ENCODE measurements at places on chromosomes 5 and 9.
A peak's percentile ranks its signal among the peaks of the same experiment; 100 is the strongest.

DNA sequence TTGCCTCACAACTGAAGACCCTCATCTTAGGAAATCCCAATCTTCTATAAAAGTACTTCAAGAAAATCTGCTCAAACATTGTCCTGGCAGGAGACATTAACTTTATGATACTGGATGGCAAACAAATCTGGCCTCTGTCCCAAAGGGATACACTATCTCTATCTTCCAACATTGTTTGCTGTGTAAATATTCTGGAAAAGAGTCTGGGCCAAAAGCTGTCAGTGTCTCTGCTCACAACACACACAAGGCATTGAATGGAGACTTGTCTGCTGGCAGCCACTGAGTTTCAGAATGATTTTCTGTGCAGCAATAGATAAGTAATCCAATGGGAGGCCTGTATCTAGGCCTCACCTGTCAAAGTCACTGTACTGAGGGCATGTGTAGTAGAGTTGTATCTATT is 471.1 kb downstream of the DMAC1 start:
- no peak for DNase-seq

DNA sequence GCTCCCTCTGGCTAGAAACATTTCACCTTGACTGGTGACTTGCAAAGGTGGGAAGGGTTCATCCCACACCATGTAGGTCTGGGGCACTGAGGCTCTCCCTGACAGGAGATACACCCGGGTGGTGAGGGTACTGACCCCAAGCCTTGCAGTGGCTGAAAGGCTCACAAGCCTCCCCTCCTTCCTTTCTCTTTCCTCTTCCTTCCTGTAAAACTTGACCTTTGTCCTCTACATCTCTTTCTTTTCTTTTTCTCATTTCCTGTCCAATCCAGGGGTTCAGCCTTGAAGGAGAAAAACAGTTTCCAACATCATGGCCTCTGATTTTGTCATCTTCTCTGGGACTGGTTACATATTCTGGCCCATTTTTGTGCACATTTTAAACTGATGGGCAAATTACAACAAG is 16.6 kb downstream of the FBP2 start:
- no peak for DNase-seq

- DNase-seq, result no peak
These were observed 122.1 kb downstream of the EBF1 start for GRCh38 chr5:158977642-158978041.

- no peak for DNase-seq
These were observed 1926.3 kb upstream of the WWC1 start for GRCh38 chr5:166365164-166365563.

DNA sequence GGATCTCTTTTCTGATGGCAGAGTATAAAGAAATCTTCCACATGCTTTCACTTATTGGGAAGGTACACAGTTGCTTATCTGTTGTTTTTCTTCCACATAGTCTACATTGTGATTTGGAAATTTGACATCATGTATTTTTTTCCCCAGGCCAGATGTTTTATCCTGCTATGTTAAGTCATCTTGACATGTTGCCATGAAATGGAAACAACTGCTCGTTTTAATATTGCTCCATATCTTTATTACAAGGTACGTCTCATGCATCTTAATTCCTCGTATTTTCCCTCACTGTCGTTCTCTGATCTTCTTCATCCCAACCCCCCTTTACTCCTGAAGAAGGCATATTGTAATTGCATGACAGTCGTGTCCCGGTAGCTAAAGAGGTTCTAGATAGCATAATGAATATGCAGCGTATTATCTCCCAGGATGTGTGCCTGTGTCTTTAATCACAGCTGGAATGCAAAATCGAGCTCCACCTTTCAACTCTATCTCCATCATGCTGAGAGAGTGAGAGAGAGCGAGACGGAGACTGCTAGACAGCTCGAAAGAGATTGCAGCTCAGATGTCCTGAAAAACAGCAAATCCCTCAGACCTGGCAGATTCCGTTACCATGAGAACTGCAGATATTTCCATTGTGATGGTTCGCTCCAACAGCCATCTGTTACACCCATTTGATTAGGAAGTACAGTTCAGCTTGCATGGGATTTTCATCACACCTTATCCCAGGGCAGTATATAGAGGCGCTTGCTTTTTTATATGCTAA is 281.7 kb downstream of the TMEM38B start:
- no peak for DNase-seq

DNA sequence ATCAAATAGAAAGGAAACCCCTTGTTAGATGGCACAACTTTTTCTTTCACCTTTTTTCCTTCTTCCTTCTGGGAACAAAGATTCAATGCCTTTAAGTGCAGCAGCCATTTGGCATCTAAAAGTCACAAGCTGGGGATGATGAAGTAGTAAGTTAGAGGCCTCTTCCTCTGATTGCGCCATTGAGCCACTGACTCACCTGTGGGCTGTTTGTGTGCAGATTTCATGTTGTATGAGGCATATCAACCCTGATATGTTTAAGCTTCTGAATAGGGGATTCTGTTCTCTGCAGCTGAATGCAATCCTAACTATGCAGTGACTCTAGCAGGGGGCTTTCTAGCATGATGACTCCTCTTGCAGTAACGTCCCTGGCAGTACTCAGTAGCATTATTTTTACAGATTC is 599.9 kb downstream of the CSNK1G3 start:
- DNase-seq, result no peak

GRCh38 chr5:156094001-156094400 is 233.0 kb upstream of the SGCD start:
- no peak for DNase-seq

DNA sequence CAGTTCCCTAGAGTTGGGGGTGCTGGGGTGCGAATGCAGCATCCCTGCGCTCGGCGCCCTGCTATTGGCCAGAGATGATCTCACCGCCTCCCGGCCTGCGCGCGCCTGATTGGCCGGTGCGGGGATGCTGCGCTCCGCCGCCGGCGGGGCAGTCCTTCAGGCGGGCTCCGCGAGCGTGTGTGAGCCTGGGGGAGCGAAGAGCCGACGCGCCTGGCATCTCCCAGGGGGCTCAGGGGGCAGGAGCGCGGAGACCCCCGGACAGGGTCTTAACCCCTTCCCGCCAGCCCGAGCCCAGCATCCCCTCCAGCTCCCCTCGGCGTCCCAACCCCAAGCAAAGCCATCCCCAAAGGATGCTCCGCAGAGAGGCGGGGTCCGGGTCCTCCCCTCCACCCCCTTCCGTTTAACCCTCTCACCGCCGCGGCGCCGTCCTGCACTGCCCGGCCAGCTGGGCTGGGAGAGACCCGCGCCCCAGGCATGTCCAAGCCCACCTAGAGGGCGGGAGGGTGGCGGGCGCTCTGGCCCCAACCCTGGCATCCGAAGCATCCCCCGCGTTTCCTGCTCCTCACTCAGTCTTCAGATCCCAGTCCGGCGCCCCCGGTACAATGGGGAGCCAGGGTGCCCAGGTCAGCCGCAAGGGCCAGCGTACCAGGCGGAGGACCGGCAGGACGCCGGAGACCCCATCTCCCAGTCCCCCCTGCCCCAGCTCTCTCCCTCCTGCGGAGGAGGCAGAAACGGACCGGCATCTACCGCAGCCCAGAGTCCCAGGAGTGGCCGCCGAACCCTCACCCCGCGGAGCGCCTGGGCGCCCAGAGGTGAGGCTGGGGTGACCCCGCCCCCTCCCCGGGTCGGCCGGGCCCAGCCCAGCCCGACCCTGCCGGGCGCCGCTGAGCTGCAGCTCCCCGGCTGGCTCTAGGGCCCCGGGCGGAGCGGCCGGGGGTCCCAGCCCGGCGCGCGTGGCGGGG is 19.3 kb upstream of the TOR2A start:
- DNase-seq, result no peak

GRCh38 chr9:133468777-133469421 is 9.1 kb downstream of the CACFD1 start:
- DNase-seq, result no peak

GRCh38 chr9:113391917-113392316 is 9.2 kb downstream of the ALAD start:
- DNase-seq, result no peak

DNA sequence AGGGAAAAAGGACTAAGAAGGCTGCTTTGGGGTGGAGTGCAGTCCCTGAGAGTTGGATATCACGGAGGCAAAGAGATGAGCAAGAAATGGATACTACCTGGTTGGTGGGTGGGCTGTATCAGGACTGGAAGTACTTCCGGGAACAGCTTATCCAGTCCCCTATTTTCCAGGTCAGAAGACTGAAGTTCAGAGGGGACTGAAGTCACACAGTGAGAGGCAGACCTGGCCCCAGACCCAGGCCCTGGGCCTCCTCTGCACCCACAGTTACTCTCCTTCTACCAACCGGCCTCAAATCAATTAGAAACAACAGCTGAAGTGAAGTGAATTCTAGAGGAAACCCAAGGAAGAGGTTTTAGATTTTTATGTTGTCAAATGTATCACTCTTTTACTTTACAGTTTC is 93.6 kb upstream of the ALDH1B1 start:
- DNase-seq, result no peak

DNA sequence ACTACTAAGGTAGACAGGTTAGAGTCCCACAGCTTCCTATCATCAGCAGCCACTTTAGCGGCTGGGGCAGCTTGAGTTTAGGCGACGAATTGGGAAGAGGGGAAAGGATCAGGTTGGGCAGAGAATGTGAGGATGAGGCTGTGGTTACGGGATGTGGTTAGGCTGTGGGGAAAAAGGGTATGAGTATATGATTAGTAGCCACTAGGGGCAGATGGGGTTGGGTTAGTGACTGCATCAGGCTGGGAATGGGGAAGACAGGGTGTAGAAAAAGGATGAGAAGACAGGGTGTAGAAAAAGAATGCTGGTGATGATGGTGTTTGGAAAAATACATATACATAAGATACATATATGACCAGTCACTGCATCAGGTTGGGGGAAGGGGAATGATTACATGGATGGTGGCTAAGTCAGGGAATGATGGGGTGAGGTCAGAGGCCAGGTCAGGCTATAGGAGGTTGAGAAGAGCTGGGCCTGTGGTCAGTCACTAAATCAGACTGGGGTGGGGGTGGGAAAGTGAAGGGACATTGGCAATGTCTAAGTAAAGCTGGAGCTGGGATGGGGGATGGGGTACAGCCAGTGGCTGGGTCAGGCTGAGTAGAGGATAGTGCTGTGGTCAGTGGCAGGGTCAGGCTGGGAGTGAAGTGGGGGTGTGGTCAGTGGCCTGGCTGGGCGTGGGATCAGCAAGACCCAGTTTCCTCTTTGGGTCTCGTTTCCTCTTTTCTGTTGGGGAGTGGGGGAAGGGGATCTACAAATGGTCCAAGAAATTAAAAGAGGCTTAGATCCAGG is 2.1 kb downstream of the TLN1 start:
- DNase-seq, result peak; percentile 69

DNA sequence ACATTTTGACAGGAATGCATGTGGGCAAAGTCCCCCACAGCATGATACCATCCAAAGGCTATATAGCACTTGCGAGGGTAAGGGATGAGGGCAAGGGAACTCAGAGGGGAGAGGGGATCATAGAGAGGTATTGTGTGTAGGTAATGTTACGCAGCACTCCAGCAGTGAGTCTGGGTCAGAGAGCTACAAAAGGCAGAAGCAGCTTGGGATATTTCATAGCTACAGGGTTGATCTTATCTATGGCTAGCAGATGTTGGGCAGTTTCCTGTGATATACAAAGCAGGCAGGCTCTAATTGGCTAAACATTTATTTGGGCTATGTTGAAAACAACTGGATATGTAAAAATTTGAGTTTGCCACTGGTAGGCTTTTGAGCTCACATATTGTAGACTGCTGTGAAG is 17.8 kb upstream of the SLCO4C1 start:
- no peak for DNase-seq

All from AG04450 (cell line).